ENCODE measurements at places on chromosomes 6 and 20.

DNA sequence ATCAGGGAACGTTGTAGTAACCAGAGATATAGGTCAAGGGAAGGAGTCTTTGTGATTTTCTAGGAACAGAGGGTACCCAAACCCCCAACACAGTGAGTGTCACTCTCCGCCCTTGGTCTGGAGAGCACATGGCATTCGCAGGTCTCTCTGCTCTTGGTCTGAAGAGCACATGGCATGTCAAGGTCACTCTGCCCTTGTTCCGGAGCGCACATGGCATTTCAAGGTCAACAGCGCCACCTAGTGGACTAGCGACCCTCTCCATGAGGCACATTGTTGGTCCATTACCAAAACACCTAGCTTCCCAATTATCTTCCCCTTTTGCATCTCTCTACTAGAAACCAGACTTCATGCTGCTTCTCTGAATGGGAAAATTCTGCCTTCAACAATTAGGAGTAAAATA lies 260.0 kb downstream of the C6orf118 start:
- DNase-seq: peak; percentile 64

DNA sequence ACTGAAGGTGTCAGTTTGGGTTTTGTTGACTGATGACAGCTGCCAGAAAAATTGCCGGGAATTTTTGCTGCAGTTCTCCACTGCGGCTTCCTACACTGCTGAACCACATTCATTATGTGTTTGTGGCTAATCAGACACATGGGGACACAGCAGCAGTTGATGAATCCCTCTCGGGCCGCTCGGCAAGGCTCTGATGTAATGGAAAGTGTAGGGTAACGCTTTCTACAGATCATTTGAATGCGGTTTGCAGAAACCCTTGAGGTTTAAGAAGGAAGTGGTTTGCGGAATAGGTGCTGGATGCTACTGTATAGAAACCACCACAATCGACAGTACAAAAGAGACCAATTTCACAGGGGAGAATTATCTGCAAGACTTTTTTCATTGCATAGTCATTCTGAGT lies 138.7 kb upstream of the SASH1 start:
- DNase-seq: peak; percentile 71

DNA sequence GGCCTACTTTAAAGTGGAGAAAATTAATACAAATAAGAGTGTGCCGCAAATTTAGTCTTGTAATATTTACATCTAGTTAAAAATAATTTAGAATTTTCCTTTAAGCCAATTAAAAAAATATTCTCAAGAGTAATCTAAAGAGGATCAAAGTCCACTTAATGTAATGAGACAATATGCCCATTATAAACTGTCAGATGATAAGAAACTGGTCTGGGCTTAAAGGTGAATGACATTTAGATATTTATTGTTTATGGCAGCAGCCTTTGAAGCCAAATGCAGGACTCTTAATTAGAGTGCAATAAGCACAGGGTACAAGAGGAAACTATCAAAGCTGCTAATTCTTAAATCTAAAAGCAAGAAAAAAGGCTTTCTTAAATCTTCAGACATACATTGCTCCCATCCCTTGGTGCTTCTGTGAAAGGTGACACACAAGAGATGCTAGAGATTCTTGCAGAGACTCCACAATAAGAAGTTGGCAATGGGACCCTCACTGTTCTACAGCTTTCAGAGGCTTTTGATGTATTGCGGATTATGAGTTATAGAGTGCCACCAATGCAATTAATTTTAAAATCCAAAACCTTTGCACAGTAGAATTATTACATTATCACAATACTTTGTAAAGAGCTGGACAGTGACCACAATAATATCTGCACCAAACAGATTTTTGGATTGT lies 116.1 kb downstream of the MAN1A1 start:
- no peak for DNase-seq

DNA sequence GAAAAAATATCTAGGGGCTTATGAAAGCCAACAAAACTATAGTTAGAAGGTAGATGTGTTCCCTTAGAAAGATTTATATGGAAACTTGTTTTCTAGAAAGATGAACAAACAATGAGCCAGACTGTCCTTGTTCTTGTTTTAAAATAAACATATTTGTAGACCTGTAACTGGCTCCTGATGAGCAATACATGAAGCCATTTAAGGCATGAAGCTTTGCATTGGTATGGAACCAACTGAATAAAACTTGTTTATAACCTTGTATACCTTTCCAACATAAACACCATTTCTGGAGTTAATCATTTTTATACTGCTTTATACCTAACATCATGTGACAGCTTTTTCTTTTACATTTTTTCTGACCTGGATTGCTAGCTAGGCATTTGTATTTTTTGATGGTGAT lies 247.8 kb downstream of the PRL start:
- DNase-seq: no peak

- no peak for DNase-seq
Measured at GRCh38 chr20:45523821-45524220, 8.4 kb upstream of the SPINT3 start.
